ENCODE measurements at places on chromosomes 12 and 14.

GRCh38 chr14:50944647-50945413 is 547 bp upstream of the PYGL start:
- DNase-seq = peak; percentile 35

GRCh38 chr12:130791629-130792028 is 47.4 kb downstream of the STX2 start:
- no peak for DNase-seq

- DNase-seq = no peak
Measured at GRCh38 chr12:89551747-89552146, 25.9 kb upstream of the POC1B start.

GRCh38 chr14:52121441-52121840 is 52.6 kb upstream of the NID2 start:
- no peak for DNase-seq

- DNase-seq = no peak
Measured at GRCh38 chr12:98224584-98225221, 290.7 kb upstream of the TMPO start.

DNA sequence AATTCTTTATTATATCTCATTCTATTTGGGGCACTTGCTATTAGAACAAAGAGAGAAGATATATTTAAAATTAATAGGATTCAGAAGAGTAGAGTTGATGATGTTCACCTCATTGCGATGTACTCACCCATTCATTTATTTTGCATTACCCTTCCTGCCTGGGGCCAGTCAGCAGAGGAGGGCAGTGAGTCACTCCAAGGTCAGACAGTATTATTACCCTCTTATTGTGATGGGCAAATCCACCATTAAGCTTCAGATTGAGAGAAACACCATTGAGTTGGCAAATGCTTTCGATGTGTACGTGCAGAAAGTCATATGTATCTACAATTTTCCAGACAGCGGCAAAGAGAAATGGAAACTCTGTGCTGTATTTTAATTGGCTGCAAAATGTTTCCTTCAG is 134.2 kb downstream of the BICD1 start:
- DNase-seq = no peak

- DNase-seq = no peak
Measured at GRCh38 chr14:63432228-63432627, 110.9 kb downstream of the PPP2R5E start.

GRCh38 chr14:76227450-76228050 is 75.8 kb downstream of the GPATCH2L start:
- DNase-seq = no peak

- DNase-seq = no peak
Measured at GRCh38 chr12:40017488-40017887, 88.4 kb downstream of the SLC2A13 start.

- no peak for DNase-seq
Measured at GRCh38 chr14:93156693-93157369, 27.9 kb downstream of the MOAP1 start.

GRCh38 chr12:26338586-26339572 is 143.5 kb downstream of the SSPN start:
- no peak for DNase-seq

DNA sequence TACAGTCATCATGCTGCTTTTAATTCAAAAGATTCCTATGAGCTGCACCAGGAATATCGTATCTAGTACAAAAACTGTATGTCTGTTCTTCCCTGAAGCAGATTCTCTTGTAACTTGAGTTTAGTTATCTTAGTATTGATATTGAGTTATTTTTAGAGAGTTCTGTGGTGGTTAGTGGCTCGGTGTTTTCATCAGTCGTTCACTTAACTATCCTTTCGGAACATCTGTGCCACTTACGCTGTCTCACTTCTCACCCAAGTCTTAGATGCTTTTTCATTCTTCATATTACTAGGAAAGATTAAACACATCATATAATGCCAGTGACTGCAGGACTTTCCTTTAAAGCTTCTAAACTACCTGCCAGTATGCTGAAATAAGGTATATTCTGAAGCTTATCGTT is 251.0 kb downstream of the FBXL14 start:
- no peak for DNase-seq

DNA sequence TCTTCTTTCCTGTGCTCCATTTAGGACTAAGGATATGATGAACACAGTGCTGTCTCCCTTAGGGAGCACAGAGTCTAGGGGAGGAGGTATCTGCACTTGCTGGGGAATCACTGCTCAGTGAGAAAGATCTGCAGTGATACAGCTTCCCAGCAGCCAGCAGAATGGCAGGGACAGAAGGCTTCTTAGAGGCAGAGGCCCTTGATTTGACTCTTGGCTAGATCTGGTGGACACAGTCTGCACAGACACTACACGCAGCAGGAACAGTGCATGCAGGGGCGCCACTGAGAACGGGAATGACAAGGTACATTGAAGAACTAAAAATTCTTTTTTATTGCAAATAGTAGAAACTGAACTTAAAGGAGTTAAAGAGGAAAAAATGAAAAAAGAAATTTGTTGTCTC is 51.6 kb downstream of the KCNA1 start:
- DNase-seq = no peak

DNA sequence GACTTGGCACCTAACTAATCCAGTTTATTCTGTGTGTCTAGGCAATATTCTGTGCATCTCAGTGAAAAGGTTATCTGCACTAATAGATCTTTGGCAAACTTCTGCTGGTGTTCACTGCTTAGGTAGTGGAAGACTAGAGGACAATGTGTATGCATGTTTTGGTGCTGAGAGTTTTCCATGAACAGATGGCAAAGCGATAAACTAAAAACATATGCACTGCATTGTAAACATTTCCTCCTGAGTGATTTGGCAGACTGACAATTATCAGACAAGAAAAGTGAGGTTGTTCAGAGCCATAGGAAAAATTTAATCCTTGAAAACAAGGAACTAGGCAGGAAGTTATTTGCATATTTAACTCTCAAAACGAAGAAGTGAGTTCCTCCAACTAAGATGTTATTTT is 400.4 kb downstream of the ATP23 start:
- no peak for DNase-seq

DNA sequence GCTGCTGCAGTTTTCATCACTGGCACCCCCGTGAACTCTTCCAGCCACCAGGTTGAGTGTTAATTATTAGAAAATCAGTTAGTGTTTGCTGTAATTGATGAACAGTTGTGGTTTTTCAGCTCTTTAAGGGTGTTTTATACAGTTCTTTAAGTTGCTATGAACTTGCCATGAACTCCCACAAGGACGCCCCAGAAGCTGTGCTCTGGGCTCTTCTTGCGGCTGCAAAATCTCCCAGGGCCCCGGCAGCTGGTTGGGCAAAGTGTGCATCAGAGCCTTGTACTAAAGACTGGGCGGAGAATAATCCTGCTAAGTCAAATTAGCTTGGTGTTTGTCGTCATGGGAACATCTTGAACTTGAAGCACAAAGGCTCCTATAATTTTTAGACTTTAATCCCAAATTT is 82.2 kb downstream of the EML1 start:
- no peak for DNase-seq

DNA sequence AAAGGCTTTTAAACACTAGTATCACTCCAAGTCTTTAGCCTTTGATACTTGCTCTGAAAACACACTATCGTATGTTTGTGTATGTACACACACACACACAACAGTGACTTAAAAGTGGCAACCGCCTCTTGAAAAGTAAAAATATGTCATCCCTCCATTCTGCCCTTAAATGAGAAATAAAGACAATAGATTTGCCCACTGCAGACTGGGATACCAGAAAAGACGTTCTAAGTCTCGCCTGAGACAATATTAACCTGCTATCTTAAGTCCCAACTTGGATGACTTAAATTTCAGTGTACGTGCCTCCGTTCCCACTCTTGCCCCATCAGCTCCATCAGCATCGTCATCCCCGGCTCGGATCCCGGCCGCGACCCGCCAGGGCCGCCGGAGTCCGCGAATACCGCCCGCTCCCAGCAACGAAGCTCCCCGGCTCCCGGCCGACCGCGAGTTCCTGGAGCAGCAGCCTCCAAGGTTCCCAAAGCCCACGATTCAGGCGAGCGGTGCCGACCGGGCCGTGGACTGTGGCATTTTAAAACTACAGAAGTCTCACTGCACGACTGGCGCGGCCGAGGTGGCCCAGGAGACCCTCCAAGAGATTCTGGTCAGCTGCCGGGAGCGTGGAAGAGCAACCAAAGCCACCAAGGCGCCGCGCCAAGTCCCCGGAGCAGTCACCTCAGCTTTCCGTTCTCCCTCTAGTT is 2.8 kb upstream of the ARID2 start:
- peak; percentile 33 for DNase-seq

- no peak for DNase-seq
Measured at GRCh38 chr12:56487448-56488040, 417 bp downstream of the GLS2 start.

GRCh38 chr12:101620762-101621133 is 26.0 kb downstream of the MYBPC1 start:
- DNase-seq = no peak

GRCh38 chr14:74841230-74842207 is 34.4 kb downstream of the PROX2 start:
- no peak for DNase-seq

DNA sequence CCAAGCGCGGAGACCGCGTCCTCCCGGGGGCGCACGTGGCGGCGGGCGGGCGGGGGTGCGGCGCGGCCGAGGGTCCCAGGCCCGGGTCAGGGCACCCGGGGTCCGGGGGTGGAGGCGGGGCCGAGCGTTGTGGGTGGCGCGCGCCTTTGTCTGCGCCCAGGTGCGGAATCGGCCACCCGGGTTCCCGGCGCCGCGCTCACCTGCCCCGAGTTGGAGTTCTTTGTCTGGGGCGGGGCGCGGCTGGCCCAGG is 50.1 kb downstream of the LRCOL1 start:
- DNase-seq = peak; percentile 40

- no peak for DNase-seq
Measured at GRCh38 chr12:75756771-75757170, 245.4 kb upstream of the KRR1 start.

DNA sequence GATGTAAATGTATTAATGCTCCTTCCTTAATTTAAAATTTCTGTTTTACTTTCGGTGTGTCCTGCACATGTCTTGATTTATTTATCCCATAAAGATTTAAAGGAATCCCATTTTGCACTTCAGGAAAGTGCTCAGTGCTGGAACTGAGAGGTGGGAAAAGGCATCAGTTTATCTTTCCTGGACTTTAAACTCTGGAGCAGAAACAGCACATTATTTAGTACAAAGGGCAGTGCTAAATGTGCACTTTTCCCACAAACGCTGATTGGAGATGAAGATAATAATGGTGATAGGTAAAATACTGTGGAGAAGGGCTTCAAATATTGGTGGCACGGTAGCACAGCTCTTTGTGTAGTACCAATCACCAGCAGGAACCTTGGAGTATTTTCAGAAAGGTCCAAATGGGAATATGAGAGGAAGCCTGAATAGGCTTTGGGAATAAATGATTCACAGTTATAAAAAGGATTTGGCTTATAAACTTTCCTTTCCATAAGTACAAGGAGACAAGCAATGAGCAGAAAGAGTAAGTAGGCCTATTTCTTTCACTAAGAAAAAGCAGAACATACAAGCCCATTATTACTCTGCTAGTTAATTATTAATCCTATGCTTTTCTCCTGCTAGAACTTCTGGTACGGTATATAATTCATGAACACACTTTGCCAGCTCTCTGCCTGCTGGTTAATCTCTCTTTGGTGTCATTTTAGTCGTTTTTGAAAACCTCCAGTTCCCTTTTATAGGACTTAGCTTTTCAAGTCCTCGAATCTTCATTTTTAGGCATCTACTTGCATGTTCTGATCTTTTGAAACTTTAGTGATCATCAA is 58.3 kb downstream of the SLC15A5 start:
- DNase-seq = peak; percentile 20

DNA sequence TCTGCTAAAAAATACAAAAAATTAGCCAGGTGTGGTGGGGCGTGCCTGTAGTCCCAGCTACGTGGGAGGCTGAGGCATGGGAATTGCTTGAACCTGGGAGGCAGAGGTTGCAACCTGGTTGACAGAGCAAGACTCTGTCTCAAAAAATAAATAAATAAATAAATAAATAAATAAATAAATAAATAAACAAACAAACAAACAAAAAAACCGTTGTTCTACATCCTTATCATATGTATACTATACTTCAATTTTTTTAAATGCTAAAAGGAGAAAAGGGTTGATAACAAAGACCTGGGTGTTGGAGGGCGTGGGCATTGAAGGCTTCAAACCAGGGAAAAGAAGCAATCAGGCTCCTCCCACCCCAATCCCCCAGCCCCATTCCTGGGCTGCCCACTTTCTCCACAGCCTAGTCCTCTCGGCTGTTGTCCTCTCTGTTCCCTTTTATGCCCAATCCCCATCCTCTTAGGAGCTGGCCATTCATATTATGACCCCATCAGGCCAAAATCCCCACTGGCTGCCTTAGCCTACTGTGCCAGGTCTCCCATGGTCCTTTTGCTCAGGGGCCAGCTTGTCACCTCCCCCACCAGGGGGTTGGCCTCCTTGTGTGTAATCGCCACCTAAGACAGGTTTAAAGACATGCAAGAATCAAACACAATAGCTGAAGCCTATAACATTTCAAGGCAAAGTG is 30.2 kb downstream of the CLMN start:
- no peak for DNase-seq

GRCh38 chr14:83071888-83072501 is 1538.3 kb upstream of the SEL1L start:
- no peak for DNase-seq

GRCh38 chr12:122021193-122021821 is 377 bp upstream of the BCL7A start:
- no peak for DNase-seq

DNA sequence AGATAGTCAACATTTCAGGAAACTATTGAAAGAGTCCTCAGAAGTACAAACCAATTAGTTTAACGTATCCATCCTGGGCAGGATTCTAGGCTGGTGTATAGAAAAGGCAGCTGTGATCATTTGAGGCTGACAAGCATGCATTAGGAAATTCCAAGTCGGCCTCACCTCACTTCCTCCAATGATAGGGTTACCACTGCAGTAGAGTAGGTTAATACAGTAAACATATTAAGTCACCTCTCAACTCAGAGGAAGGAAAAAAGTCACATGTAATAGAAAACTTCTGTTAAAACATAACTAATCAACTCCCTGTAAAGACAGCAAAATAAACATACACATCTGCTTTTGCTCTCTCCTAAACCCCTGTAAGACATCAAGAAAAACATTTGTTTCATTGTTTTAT is 33.5 kb downstream of the MED13L start:
- no peak for DNase-seq

- no peak for DNase-seq
Measured at GRCh38 chr14:52073251-52073650, 4.4 kb upstream of the NID2 start.

DNA sequence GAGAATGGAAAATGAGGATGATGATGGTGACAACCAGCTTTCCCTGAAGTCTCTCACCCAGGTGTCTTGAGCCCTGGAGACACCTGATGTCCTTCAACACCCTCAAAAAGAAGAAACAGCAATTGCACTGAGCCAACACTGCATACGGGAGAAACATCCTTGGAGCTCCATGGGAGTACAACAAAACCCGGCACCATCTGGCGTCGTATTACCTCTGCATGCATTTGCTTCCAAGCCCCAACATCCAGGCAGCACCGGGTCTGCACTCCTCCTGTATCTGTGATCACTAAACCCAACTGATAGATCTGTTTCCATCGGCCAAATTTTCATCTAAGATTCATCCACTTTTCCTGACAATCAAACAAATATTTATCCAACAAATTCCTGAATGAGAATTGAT is 249.9 kb downstream of the DPF3 start:
- DNase-seq = no peak

GRCh38 chr14:105021656-105022275 is 883 bp upstream of the CDCA4 start:
- DNase-seq = peak; percentile 62

- DNase-seq = peak; percentile 23
Measured at GRCh38 chr14:33676135-33676566, 274.7 kb downstream of the EGLN3 start.

GRCh38 chr12:103698752-103699560 is 111.9 kb downstream of the STAB2 start:
- DNase-seq = no peak

Measured in HuH-7 (cell line).